ENCODE measurements at places on chromosomes 7 and 10.

DNA sequence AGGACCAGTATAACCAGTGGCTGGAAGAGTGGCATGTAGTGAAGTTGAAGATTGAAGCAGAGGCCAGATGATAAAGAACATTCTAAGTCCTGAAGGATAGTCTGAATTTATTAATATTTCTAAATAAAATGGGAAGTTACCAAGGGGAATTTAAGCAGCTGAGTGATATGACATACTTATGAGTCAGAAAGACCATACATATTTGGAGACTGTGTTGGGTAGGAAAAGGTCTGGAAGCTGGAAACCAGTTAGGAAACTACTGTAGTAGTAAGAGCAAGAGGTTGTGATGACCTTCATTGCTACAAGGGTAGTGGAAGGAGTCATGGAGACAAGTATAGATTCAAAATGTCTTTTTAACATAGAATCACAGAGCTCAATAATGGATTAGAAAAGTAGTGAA is 752.3 kb downstream of the SUGCT start:
- H3K4me3 ChIP-seq, result no peak overlapping the region
- no peak for DNase-seq
- no peak overlapping the region for H3K27ac ChIP-seq

GRCh38 chr7:158550394-158550700 is 37.3 kb downstream of the PTPRN2 start:
- H3K4me3 ChIP-seq, result no peak overlapping the region
- DNase-seq, result no peak
- no peak overlapping the region for H3K27ac ChIP-seq
- H3K27me3 ChIP-seq, result peaks cover 2% of the 10 kb centered on the region
- H3K4me1 ChIP-seq, result no peaks in the 10 kb centered on the region

GRCh38 chr10:19658131-19658530 is 158.1 kb upstream of the PLXDC2 start:
- H3K27me3 ChIP-seq, result no peaks in the 10 kb centered on the region
- no peak overlapping the region for H3K4me3 ChIP-seq
- no peak for DNase-seq

DNA sequence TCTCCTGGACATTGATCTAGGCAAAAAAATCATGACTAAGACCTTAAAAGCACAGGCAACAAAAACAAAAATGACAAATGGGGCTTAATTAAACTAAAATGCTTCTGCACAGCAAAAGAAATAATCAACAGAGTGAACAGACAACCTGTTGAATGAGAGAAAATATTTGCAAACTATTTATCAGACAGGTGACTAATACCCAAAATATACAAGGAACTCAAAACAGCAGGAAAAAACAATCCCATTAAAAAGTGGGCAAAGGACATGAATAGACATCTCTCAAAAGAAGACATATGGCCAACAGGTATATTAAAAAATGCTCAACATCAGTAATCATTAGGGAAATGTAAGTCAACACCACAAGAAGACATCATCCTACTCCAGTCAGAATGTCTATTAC is 166.8 kb downstream of the MTERF1 start:
- H3K4me1 ChIP-seq, result no peaks in the 10 kb centered on the region
- no peak for DNase-seq
- H3K36me3 ChIP-seq, result no peaks in the 10 kb centered on the region

GRCh38 chr10:581776-582330 is 107.6 kb downstream of the DIP2C start:
- H3K27ac ChIP-seq, result no peak overlapping the region
- DNase-seq, result no peak
- H3K4me3 ChIP-seq, result no peak overlapping the region
- no peaks in the 10 kb centered on the region for H3K4me1 ChIP-seq

DNA sequence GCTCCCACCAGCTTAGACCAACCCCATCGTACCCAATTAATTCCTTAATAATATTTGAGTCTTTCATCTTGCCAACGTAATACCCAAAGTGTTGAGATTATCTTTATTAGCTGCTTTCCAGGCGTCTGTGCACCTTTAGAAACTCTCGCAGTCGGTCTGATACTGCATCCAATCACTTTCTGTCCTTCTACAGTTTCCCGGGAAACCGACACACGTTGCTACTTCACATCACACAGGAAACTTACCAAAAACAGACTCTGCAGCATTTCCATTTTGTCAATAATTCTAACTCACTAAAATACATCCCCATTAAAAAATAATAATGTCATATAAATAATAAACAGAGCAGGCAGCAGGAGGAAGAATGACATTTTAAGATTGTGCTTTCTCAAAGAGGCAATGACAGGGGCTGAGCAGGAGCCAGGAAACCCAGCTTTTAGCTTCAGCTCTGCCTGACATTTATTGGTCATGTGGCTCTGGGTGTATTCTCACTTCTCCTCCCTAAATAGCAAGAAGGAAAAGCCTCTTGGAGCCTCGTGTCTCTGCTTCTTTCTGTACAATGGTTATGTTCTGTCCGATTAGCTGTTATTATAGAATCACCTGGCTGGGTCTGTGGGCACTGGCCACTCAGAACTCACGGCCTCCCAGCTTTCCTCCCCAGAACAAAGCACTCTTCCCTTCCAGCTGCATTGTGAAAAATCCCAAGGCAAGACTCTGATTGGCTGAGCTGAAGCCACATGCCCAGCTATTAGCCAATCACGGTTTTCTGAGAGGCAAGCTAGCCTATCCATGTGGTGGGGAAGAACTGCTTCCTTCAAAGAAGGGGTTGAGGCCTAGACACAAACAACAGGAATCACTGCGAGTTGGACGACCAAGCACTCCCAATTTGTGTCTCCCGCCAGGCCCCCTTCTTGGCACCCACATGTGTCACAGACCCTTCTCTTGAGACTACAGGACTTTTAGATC is 424.7 kb upstream of the FOXK1 start:
- H3K4me3 ChIP-seq, result no peak overlapping the region
- no peak overlapping the region for H3K27ac ChIP-seq
- DNase-seq, result no peak
- H3K27me3 ChIP-seq, result peaks cover 7% of the 10 kb centered on the region
- no peaks in the 10 kb centered on the region for H3K4me1 ChIP-seq

DNA sequence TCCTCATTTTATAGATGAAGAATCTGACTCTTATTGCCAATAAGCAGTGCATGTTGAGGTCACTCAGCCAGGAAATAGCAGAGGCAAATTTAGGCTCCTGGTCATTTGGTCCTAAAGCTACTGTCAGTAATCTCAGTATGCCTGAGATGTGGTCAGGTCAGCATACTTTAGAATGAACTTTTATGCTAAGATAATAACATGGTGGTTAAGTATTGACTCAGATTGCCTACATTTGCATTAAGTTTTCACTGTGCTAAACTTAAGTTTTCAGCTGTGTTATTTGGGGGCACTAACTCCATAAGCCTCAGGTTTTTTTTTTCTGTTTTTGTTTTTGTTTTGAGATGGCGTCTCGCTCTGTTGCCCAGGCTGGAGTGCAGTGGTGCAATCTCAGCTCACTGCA is 35.9 kb upstream of the CCSER2 start:
- H3K36me3 ChIP-seq, result no peaks in the 10 kb centered on the region
- no peaks in the 10 kb centered on the region for H3K27me3 ChIP-seq
- H3K4me3 ChIP-seq, result no peak overlapping the region
- peaks cover 20% of the 10 kb centered on the region for H3K4me1 ChIP-seq

GRCh38 chr7:148116195-148116594 is 474.4 kb upstream of the C7orf33 start:
- no peak for DNase-seq
- no peaks in the 10 kb centered on the region for H3K36me3 ChIP-seq
- H3K27ac ChIP-seq, result no peak overlapping the region
- H3K4me1 ChIP-seq, result no peaks in the 10 kb centered on the region
- H3K27me3 ChIP-seq, result peaks cover 4% of the 10 kb centered on the region

GRCh38 chr7:16619979-16620408 is 25.6 kb downstream of the ANKMY2 start:
- peaks cover 31% of the 10 kb centered on the region for H3K36me3 ChIP-seq

DNA sequence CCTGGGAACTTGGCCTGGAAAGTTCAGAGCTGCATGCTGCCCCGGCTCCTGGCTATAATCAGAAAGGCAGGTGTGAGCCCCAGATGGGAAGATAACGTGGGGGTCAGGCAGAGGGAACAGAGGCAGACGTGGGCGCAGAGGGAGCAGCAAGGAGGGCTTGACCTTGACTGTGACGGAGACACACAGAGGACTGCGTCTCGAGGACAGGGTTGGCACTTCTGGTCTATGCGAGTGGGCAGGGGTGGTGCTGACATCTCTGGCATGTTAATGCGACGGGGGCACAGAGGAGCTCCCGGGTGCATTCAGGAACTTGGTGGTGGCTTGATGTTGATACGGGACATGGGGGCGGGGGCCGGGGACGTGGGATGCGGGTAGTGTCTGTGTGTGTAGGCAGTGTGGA is 232.1 kb upstream of the GRB10 start:
- peaks cover 3% of the 10 kb centered on the region for H3K4me1 ChIP-seq
- no peak overlapping the region for H3K27ac ChIP-seq
- no peaks in the 10 kb centered on the region for H3K27me3 ChIP-seq
- no peaks in the 10 kb centered on the region for H3K36me3 ChIP-seq
- no peak for DNase-seq

GRCh38 chr7:11710377-11710776 is 121.6 kb downstream of the THSD7A start:
- H3K4me3 ChIP-seq, result no peak overlapping the region
- H3K27ac ChIP-seq, result no peak overlapping the region
- no peaks in the 10 kb centered on the region for H3K36me3 ChIP-seq
- H3K4me1 ChIP-seq, result no peaks in the 10 kb centered on the region
- no peaks in the 10 kb centered on the region for H3K27me3 ChIP-seq
- no peak for DNase-seq

- H3K4me3 ChIP-seq, result no peak overlapping the region
- no peak for DNase-seq
- peaks cover 6% of the 10 kb centered on the region for H3K27me3 ChIP-seq
- no peaks in the 10 kb centered on the region for H3K4me1 ChIP-seq
- H3K36me3 ChIP-seq, result no peaks in the 10 kb centered on the region
- no peak overlapping the region for H3K27ac ChIP-seq
These were observed 14.7 kb upstream of the SERPINE1 start for GRCh38 chr7:101112233-101112632.

DNA sequence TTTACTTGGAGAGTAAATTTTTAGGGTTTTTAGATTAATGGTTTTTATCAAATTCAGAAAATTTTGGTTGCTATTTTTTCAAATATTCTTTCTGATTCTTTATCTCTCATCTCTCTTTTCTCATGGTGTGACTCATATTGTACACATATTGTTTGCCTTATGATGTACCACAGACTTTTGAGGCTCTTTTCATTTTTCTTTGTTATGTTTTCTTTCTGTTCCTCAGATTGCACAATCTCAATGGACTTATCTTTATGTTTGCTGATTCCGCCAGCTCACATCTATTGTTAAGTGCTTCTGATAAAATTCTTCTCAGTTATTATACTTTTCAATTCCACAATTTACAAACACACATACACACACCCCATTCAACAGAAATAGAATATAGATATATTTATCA is 168.2 kb upstream of the IGFBP3 start:
- H3K36me3 ChIP-seq, result no peaks in the 10 kb centered on the region
- no peak overlapping the region for H3K27ac ChIP-seq
- H3K27me3 ChIP-seq, result no peaks in the 10 kb centered on the region
- H3K4me3 ChIP-seq, result no peak overlapping the region
- no peak for DNase-seq

GRCh38 chr7:28500138-28500537 is 87.8 kb downstream of the CREB5 start:
- H3K27me3 ChIP-seq, result peaks cover 1% of the 10 kb centered on the region
- H3K36me3 ChIP-seq, result no peaks in the 10 kb centered on the region
- H3K27ac ChIP-seq, result no peak overlapping the region
- H3K4me3 ChIP-seq, result no peak overlapping the region
- DNase-seq, result no peak

DNA sequence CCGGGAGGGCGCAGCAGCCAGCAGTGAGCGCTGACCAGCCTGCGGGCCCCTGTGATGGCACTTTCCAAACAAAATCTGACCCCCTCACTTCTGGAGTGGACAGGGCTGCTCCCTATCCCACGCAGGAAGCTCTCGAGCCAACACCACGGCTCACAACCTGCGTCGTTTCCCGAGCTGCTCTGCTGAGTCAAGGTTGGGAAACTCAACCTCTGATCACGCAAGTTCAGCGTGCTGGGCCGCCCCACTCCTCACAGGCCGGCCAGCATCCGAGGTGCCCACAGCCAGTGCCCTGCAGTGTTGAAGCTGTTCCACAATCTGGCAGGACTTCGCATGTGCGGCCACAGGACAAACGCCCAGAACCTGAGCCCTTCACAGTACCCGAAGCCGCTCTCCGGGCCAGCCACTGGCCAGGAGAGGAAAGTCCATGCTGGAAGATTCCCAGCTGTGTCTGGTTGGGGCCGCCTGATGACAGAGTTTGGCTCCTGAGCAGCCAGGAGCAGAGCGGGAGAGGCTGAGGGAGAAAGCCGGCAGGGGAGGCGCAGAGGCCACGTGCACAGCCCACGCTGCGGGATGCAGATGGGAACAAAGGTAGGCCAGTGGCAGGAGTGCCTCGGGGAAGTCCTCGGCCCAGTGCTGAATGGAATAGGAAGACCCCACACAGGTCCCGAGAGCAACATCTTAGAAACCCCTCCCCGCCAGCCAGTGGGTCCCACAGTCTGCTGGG is 263.3 kb upstream of the TCERG1L start:
- DNase-seq, result no peak
- no peak overlapping the region for H3K4me3 ChIP-seq
- H3K4me1 ChIP-seq, result no peaks in the 10 kb centered on the region
- H3K27ac ChIP-seq, result no peak overlapping the region

- H3K27ac ChIP-seq, result no peak overlapping the region
- no peaks in the 10 kb centered on the region for H3K4me1 ChIP-seq
- H3K36me3 ChIP-seq, result no peaks in the 10 kb centered on the region
- no peak overlapping the region for H3K4me3 ChIP-seq
- no peaks in the 10 kb centered on the region for H3K27me3 ChIP-seq
- no peak for DNase-seq
These were observed 387.5 kb upstream of the GALNT17 start for GRCh38 chr7:70744492-70744891.
